ENCODE measurements at places on chromosomes 11 and 22.
A peak's percentile ranks its signal among the peaks of the same experiment; 100 is the strongest.

- no peak for DNase-seq
Observed at GRCh38 chr11:62665599-62666258, 617 bp downstream of the CSKMT start.

GRCh38 chr11:134253188-134253993 is at the start of the genes ACAD8 and THYN1:
Gene ACAD8 (plus strand): TSS chr11:134253568. CDS start chr11:134253601, 33 bp downstream.
Gene THYN1 (minus strand): TSS chr11:134253352. CDS start chr11:134252882, 470 bp downstream.
- peak; percentile 75 for DNase-seq

- no peak for DNase-seq
Observed at GRCh38 chr11:15933886-15934625, 422.3 kb downstream of the SOX6 start.

GRCh38 chr11:123692961-123693360 is 38.5 kb upstream of the SCN3B start:
- DNase-seq = no peak

GRCh38 chr11:65126624-65127274 is 4.6 kb downstream of the MRPL49 start:
- no peak for DNase-seq

GRCh38 chr11:1949922-1950321 is 2.8 kb downstream of the MRPL23 start:
- DNase-seq = no peak

GRCh38 chr11:119337581-119338317 is 2.9 kb downstream of the C1QTNF5 start:
- no peak for DNase-seq

GRCh38 chr11:118304568-118305248 is at the start of gene CD3E:
Gene CD3E (plus strand): TSS chr11:118304730. CDS start chr11:118304953, 223 bp downstream.
- DNase-seq = no peak

DNA sequence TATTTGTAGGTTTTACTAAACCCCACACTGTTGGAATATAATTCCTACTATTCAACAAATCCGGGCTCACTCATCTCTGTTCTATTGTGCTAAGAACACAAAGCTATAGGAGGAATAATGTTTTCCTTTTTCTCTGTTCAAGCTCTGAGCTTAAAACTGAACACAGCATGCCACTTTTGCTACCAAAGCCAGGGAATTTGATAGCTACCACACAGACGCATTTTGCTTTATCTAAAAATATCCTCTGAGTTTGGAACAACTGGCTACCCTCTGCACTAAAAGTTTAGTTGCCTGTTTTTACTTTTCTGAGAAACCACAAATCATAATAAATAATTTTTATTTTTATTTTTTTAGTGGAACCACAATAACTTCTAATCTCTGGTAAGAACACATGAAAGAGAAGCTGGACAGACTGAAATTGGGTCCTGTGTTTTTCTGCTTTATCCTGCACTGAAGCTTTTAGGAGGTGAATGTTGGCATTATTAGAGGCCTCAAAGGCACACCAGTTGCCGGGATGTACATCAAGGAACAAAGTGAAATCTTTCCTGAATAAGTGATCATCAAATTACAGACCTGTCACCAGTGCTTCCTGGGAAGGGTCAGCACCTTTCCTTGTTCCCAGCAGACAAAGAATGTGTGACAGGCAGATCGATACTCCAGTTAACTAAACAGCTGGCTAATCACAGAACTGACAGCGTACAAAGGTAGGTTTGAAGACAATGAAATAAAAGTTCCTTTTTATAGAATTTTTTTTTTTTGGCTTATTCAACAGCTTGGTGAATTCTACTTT is 523.2 kb upstream of the TENM4 start:
- no peak for DNase-seq

GRCh38 chr22:50635591-50635990 is 7.6 kb upstream of the ARSA start:
- DNase-seq = no peak

DNA sequence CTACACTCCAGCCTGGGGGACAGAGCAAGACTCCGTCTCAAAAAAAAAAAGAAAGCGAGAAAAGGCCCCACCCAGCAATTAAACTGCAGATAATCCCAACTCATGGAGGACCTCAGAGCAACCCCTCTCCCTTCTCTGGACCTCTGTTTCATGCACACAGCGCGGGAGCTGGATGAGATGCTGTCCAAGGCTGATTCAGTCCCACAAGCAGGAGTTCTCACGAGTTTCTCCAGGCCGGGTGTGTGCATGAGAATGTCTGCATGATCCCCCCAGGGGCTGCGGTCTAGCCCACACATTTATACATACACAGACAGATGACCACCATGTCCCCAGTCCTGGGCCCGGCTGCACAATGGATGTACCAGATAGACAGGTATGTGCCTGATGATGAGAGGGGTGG is 19.4 kb downstream of the ELFN2 start:
- DNase-seq = no peak

DNA sequence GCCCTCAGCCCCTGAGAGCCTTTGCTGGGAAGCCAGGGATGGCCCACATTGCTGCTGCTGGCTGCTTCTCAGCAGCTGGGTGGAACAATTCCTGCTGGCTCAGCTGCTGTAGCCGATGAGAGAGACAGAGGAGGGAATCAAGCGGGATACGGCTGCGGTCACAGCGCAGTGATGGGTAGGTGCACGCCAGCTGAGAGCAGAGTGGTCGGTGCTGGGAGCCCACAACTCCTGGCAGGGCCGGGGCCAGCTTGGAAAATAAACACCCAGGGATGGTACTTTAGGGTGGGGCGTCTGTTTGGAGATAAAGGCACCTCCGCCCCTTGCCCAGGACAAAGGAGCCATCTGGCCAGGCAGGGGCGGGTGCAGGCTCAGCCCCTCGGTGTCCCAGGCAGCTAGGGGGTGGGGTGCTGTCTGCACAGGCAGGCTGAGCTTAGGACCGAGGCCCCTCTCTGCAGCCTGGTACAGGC is 480.5 kb downstream of the MIAT start:
- DNase-seq = no peak

DNA sequence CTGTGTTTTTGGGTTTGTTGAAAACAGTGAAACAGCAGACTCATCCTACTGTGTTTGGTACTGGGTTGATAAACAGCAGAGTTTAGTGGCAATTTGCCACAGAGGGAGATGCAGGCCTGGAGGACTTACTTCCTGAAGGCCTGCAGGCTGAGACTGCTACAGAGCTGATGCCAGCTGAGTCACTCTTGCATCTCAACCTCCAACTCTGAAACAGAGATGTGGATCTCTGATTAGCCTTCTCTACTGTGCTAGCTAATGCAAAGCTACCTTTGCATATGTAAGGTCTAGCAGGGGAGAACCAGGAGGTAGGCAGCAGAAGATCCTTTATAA is 14.3 kb downstream of the ATP5MG start:
- no peak for DNase-seq

DNA sequence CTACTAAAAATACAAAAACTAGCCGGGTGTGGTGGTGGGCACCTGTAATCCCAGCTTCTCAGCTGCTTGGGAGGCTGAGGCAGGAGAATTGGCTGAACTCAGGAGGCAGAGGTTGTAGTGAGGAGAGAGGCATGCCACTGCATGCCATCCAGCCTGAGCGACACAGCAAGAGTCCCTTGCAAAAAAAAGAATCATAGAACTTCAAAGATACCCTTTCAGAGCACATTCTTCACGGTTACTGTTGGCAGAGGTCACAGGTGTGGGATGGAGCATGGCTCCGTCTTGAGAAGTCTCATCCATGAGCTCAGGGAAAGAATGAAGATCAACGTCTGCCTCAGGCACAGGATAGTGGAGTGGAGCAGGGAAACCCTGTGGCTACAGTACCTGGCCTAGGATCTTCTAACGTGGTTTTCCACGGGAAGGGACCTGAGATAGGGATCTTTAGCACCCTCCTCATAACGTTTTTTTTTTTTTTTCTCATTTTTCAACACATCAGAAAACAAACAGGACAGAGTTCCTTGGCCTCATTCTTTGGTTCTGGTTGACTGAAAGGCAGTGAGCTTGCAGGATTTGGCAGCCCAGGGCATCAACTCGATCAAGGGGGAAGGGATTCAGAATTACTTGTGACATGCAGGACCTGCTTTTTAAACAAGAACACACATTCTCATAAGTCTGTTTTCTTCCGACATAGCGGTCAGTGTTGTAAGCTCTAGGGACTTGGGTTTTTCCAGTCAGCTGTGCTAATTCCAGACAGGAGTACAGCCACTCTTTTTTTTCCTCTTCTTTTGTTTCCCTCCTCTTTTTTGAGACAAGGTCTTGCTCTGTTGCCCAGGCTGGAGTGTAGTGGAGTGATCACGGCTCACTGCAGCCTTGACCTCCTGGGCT is 22.8 kb downstream of the F2 start:
- DNase-seq = no peak

DNA sequence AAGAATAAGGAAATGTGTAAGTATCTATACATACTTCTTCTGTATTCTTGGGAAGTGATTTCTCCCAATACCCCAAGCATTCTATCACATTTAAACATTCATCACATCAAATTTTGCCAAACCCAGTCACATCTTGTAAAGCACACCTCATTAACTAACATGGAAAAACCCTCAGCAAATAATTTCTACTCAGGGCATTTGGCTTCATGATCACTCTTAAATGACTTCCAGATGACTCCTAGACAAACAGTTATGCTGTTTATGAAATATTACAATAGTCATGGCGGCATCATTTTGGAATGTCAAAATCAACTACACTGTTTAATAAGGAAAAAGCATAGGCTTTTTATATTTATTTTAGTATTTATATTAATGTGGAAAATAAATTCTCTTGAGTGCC is 47.3 kb upstream of the CCDC34 start:
- no peak for DNase-seq

GRCh38 chr11:122820158-122820557 is 18.1 kb upstream of the CRTAM start:
- no peak for DNase-seq

GRCh38 chr11:17988465-17988864 is 24.4 kb downstream of the SERGEF start:
- DNase-seq = no peak

DNA sequence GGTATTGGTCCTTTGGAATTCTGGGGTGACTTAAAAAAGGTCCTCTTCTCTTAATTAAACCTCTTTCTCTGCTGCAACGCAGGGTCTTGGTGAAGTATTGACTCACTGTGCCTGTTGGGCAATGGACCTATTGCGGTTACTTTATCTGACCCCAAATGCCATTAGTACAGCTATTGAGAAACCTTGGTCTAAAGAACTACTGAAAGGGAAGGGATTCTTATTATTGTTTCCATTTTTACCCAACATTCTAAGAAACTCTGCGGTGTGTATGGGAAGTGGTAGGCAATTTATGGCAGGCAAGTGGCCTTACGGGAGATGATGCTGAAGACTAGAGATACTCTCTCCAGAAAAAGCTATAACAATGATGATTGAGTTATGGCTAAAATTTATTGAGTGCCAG is 12.5 kb downstream of the SLC6A5 start:
- DNase-seq = no peak

- DNase-seq = no peak
Observed at GRCh38 chr22:47036936-47037485, 274.6 kb downstream of the TBC1D22A start.

DNA sequence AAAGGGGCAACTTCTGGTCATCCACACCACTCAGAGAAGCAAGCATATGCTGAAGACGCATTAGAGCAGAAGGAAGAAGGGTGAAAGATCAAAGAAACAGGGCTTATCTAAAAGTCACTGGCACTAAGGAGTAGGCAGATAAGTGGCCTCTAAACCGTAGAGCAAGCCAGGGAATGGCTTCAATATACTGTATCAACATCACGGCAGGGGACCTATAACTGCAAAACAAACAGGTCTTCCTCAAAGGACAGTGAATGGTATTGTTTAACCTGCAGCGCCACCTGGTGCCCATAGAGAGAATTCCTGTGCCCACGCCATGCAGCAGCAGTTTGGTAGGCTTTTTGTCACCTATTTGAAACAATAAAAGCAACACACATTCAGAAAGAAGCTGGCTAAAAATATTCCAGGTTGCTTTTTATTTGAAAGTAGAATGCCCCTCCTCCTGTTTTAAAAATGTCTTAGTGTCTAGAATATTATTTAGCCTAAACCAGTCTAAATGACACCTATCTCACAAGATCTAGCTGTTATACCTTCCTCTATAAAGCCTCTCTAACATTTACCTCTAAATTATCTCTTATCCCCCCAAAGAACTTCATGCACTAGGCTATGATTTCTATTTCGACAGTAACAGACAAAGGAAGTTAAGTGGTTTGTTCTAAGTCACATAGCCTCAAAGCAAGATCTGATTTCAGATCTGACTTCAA is 21.8 kb downstream of the SNX19 start:
- no peak for DNase-seq

GRCh38 chr11:36509201-36509639 is 852 bp downstream of the TRAF6 start:
- DNase-seq = no peak

- DNase-seq = no peak
Observed at GRCh38 chr11:124538019-124538418, 5.4 kb downstream of the OR8B12 start.

GRCh38 chr11:57203359-57203758 is 21.6 kb downstream of the LRRC55 start:
- no peak for DNase-seq

DNA sequence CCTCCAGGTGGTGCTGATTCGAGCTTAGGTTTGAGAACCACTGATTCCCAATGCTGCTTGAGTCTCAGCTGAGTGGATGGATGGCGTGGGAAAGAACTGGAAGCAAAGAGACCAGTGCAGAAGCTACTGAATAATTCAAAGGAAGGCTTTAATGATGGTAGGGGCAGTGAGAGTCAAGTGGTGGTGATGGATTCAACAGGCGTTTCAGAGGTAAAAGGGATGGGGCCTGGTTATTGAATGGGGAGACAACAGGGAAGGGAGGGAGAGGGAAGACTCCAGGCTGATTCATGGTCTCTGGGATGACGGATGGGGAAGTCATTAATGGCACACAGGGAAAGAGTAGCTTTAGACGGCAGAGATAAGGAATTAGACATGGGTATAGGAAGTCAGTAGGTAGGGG is 104.3 kb upstream of the TBCEL start:
- no peak for DNase-seq

- no peak for DNase-seq
Observed at GRCh38 chr22:50730013-50730891, 7.8 kb upstream of the ACR start.

GRCh38 chr22:29727131-29727523 is 7.3 kb downstream of the CABP7 start:
- DNase-seq = no peak

GRCh38 chr11:47541070-47541469 is 11.9 kb downstream of the CELF1 start:
- DNase-seq = no peak

DNA sequence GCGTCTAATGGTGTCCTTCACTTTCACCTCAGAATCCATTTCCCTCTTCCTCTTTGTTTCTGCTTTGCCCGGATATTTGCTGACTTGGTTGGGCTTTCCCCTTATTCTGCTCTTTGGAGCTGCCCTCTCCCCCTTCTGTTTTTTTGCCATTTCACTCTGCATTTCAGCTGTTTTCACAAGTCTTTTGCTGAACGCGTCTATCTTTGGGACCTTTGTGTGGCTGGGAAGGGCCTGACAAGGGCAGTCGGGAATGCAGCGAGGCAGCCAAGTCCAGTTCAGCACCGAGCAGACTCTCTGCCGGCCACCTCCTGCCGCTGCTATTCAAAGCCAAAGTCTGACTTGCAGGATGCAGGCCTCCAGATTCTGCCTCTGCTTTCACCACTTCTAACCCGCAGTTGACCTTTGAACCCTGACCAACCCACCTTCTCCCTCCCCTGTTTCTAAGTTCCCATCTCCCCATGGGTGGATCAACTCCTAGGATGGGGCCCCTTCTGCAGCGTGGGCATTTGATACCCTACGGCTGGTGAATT is 38.2 kb downstream of the FEZ1 start:
- DNase-seq = no peak

- no peak for DNase-seq
Observed at GRCh38 chr11:32326522-32326921, 108.8 kb downstream of the WT1 start.
